Stimulated activated CD8-positive, alpha-beta memory T cell treated with anti-CD3 and anti-CD28 coated beads, Interleukin-15, amount 100 ng/mL, for 24 hours (primary cell): ENCODE measurements at places on chromosomes 2 and 18.
A peak's percentile ranks its signal among the peaks of the same experiment; 100 is the strongest.

DNA sequence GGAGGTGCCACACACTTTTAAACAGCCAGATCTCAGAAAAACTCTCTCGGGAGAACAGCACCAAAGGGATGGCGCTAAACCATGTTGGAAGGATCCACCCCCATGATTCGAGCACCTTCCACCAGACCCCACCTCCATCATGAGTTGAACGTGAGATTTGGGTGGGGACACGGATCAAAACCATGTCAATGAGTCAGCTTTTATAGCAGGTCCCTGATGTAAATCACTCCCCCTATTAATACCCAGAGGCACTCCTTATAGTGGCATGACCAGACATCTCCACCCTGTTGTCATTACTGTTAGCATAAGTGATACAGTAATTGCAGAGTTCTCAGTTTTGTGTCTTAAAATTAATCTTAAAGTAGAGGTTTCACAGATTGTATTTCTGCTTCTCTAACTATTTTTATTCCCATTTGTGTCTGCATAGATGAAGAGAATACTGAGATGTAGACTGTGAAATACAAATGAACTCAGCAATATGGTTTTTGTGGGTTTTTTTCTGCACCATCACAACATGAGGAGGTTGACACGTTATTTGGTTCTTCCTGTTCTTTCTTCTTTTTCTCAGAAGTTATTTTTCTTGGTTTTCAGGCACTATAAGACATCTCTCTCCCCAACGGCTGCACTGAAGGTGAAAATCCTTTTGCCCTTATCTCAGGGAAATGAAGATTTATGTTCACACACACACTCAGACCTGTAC, 218.2 kb downstream of the ARL4C start:
- DNase-seq: no peak

DNA sequence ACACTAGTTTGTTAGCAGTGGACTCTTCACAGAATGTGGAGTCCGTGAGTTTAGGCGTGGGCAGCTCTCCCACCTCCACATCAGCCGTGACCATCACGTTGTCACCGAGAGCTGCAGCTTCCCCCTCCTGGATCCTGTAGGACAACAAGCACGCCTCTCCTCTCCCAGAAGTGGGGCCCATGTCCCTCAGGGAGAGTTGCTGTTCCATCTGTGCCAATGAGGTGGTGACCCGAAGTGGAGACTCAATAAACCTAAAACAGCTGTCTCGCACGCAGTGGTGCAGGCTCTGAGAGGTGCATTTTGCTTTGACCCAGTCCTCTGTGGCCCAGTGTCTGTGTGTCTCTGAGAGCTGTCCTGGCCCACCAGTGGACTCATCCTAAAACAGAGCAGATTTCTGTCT, 456.5 kb upstream of the SOX11 start:
- DNase-seq: no peak

DNA sequence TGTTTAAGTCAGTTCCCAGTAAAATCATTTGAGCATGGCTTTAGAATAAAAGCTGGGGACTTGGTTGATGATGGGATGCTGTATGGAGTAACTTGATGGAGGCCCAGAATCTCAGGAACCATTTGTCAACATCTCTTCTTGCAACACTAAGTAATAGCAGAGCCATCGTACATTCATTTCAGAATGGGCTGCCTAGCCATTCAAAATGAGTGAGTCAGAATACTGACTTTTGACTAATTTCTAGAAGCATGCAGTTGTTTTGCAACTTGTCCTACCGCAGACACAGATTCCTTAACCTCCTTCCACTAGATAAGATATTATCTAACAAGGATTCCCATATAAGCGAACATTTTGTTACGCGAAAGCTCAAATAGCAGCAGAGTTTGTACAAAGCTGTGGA, 229.5 kb downstream of the CNTNAP5 start:
- DNase-seq: no peak

- DNase-seq: no peak
These were observed 106.4 kb downstream of the BCL2L11 start for GRCh38 chr2:111226876-111227700.

- DNase-seq: no peak
These were observed 221.5 kb upstream of the SLC35G4 start for GRCh38 chr18:11387880-11388279.

DNA sequence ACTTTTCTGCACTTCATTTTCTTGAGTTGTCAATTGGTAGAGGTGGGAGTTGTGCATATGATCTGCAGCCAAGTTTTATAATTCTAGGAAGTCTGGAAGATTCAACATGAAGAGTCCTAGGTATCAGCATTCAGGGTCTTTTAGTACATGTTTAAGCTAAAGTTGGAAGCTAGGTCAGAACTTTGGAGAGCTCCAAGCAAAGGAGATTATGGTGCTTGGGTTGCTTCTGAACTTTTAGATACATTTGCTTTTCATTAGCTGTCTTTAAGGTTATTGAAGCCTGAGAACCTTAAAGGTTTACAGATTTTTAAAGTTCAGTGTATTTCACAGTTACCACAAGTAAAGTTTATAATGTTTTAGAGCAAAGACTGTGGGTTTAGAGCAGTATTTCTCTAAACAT, 85.5 kb downstream of the EPC2 start:
- no peak for DNase-seq

DNA sequence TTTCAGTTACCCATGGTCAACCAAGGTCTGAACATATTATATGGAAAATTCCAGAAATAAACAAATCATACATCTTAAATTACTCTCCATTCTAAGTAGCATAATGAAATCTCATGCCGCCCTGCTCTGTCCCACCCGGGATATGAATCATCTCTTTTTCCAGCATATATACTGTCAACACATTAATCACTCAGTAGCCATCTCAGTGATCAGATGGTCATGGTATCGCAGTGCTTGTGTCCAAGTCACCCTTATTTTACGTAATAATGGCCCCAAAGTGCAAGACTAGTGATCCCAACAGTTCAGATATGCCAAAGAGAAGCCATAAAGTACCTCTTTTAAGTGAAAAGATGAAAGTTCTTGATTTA, 43.8 kb downstream of the OSBPL6 start:
- DNase-seq: no peak

DNA sequence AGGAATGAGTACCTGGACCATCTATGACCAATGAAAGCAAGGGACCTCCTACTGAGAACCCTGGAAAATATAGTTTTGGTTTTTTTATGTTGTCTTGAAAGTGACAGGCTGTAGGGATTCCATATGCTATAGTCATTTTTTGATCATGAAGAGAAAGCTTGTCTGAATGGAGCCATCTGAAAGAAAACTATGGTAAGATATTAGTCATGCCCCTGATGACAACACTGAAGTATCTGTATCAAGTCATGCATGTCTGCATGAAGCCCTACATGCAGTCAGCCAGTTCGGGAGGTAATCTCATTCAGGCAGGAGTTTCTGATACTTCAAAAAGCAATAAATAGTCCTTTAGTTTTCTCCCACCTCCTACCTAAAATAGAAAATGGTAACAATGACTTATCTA, 1042.0 kb downstream of the DPP10 start:
- DNase-seq: no peak

GRCh38 chr2:175872005-175872348, 130.1 kb downstream of the LNPK start:
- no peak for DNase-seq

DNA sequence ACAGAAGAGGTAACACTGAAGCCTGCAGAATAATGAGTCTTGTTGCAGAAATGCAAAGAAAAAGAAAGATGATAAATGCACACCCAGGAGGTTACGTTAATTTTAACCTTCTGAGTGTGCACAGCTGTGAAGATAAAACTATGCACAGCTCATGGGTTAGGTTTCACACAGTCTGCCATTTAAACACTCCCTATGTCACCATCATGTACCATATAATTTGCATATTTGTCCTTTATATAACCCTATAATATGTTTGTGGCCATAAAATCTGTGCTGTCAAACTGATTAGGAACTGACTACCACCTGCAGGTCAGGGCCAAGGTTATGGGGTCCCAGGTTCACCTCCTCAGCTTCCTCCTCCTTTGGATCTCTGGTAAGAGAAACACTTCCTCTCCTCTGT, 205.5 kb downstream of the RPIA start:
- no peak for DNase-seq

- no peak for DNase-seq
These were observed 21.8 kb downstream of the ATG4B start for GRCh38 chr2:241659150-241659739.

- no peak for DNase-seq
These were observed 6.4 kb upstream of the ITGB6 start for GRCh38 chr2:160206436-160206835.

DNA sequence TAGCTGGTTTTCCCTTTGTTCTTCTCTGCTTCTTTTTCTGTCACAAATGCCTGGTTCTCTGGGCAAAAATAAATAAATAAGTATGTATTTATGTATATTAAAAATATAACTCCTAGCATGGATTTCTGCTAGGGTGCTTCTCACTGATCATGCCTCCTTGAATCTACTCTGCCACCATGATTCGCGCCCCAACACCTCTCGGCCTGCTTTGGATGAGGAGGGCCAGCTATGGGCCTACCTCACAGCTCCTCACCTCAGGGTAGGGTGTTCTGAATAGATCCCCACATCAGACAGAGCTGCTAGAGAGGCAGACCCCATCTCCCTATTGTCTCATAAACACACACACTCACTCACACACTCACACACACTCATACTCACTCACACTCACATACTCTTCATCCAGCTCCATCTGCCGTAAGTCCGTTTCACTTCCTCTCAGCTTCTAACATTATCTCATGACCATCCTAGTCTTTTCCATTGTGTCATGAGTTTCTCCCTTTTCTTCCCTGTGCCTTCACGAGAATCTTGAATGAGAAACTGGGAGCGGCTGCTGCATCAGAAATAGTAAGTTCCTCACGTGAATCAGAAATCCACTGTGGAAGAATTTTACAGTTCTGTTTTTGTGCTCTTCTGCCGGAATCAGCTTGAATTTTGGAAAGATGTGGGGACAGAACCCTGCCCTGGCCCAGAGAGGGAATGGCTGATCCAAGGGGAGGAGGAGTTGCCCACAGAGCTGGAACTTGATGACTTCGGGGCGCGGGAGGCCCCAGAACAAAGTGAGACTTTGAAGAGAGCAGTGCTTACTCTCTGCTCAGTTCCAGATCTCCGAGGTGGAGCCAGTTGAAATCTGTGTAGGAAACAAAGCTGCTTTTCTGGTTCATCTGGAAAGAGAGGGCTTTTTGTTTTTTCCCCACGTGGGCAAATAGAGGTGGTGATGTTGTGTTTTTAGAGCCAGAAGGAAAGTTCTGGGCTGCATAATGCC, 20.9 kb downstream of the ANXA4 start:
- no peak for DNase-seq

GRCh38 chr2:86199834-86200177, 549 bp downstream of the MRPL35 start:
- no peak for DNase-seq

- DNase-seq: peak; percentile 20
These were observed at the start of gene MERTK for GRCh38 chr2:111897924-111898702. Gene MERTK, plus strand, starts transcription at chr2:111898607. Its CDS starts 129 bp downstream, at chr2:111898736.

GRCh38 chr2:217086038-217086522, 226.2 kb upstream of the TNP1 start:
- no peak for DNase-seq

DNA sequence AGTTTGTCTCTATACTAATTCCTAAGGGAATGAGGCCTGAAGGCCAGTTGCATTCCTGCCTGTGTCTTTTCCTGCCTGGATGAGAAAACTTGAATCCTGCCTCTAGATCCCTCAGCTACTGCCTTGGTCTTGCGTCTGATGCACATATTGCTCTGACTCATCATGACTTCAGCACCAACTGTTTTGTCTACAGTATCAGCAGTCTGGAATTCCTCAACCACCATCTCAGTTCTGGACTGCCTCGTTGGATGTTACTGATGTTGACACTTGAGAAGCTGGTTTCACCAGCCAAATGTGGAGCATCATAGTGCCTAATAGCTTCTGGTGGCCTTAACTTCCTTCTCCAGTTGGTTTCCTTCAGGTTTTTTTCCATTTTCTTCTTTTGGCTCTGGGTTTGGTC, 211.0 kb downstream of the CTNNA2 start:
- no peak for DNase-seq

DNA sequence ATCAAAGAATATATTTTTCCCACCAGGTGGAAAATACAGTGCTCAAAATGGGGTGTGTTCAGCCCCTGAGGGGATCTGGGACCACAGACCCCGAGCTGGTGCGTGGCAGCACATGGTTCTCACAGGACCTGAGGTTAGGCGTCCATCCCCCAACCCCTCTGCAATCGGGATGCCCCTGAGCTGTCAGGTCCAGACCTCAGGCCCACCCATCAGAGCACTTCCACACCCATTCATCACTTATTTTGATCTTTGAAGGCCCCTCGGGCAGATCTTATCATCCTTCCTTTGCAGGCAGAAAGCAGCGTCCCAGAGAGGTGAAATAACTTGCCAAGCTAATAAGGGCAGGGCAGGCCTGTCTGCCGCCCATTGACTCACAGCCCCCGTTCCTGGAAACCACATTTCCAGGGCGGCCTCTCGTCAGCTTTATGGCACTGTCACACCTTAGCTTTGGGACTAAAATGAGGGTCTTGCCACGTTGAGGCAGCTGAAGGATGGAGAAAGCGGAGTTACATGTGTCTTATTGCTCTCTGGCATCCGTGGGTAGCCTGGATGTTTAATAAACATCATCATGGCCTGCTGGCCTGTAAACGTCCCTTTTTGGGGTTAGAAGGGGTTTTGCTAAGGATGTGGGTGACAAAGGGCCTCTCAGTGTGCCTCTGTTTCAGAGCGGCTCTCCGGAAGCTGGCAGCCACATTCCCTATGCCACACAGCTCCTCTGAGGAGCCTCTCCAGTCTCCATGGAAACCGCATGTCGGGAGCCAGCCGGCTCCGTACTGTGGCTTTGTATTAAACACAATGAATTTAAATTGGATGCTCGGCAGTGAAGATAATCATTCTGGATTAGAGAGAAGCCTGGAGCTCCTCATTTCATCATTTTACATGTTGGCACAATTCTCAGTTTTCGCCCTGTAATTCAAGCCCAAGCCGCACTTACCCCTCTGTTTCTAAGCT, 58.3 kb upstream of the MAPRE3 start:
- no peak for DNase-seq

DNA sequence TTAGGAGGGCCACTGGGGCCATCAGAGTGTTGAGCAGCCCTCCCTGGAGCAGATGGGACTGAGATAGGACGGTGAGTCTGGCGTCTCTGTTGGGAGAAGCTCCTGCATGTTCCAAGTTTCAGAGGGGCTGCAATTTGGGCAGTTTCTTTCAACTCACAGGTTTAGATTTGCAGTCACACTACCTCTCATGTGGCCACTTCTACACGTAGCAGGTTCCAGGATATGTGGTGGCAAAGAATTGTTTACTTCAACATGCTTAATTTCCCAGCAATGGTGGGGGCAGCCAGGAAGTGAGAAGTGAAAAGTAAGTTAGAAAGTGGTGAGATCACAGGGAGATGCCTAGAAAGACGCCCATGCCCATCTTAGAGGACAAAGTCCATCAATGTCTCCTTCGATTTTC, 9.3 kb downstream of the NCK2 start:
- DNase-seq: no peak
